Nephron progenitor cell (in vitro differentiated cells): ENCODE measurements at places on chromosomes 1 and 21.

DNA sequence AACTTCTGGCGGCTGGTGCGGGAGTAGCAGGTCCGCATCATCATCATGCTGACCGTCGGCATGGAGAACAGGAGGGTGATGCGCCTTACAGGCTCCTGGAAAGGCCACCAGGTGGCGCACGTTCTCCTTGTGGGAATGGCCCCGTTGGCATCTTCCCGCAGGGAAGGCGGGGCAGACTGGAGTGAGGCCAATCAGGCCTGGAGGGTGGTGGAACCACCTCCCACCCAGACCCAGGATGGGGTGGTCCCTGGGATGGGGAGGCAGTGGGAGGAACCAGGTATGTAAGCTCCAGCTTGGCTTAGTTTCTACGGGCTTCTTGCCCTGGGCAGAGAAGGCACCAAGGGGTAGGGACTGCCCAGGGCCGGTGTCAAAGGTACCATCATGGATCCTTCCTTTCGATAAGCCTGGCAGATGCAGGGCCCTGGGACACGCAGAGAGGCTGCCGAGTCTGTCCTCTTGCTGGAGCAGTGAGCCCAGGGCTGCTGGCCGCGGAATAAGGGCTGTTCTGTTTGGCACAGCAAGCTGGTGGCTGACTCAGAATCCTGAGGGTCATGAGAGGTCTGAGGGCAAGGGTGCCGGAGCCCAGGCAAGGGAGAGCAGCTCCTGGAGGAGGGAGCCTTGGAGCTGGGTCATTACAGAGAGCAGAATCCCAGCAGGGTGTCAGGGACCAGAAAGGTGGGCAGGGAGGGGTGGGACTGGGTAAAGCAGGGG lies 8.7 kb upstream of the LGR6 start:
- DNase-seq = peak; percentile 96

DNA sequence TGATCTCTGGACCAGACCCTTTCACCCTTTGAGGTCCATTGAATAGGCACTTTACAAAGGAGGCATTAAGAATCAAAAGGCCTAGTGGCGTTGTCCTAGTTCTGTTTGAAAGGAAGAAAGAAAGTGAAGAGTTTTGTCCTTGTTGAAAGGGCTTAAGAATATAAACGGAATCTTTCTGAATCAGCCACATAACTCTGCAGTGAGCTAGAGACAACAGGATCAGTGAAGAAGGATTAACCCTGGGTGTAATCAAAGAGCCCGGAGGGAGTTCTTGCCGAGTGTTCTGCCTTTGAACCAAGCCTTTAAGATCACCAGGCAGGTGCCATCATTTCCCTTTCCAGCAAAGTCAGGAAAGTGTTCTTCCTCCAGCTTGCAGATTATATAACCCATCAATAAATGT lies 54.8 kb upstream of the CNTN2 start:
- DNase-seq = no peak

DNA sequence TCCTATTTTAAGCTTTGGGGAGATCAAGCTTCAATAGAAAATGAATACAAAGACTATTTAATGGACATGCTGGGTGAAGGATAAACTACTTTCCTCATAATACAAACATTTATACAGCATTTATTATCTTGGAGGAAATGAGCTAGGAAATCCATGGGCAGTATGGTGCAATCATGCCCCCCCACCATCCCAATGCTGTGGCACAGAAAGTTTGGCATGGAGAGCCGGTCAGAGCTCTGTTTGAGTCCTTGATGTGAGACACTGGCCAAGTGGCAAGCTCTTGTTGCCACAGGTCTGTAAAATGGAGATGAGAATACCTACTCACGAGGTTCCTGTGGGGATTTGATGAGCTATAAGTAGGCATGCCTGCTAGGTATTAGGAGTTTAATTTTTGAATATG lies 120.6 kb downstream of the MAB21L3 start:
- DNase-seq = no peak

DNA sequence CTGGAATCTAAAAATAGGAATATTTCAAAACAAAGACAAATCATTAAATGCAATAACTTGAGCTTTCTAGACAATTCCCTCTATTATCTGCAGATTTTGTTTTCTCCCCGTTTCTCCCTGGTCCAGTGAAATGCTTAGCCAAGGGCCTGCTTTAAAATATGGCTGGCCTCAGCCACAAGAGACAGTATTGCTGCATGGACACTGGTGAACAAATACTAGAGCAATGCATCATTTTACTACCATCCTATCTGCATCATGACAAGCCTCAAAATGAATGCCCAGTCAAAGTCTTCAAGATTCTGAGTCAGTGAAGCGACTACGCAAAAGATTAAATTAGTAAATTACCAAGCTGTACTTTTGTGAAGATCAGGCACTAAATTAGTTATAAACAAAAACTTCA lies 80.5 kb downstream of the ENAH start:
- DNase-seq = no peak

DNA sequence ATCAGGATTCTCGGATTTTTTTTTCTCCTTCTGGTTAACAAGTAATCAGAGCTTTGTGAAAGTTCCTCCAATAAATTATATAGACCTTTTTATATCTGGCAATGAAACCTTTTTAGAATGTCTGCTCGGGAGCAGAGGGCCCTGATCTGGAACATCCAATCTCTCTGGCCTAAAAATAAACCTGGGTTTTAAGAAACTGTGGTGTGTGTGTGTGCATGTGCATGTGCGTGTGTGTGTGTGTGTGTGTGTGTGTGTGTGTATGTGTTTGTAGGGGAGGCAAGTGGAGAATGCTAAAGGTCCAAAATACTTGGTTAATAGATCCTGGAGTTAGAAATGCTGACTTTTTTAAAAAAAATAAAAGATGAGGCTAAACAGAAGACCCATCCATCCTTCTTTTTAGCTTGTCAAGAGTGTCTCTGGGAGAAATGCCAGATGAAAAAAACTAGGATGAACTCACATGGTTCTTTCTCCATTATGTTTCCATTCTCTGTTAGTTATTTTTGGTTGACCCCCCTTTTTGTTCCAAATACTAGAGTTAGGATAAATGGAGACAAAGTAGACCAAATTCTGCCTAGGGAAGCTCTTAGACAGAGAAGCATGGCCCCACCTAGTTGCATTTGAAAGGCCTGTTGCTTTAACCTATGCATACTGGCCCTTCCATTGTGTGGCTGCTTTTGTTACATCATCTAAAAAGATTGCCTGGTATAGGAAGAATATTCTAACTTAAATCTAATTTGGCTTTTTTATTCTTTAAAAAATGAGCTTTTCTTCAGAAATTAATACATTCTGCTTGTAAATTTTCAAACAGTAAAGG lies 175.9 kb downstream of the PAPPA2 start:
- no peak for DNase-seq

DNA sequence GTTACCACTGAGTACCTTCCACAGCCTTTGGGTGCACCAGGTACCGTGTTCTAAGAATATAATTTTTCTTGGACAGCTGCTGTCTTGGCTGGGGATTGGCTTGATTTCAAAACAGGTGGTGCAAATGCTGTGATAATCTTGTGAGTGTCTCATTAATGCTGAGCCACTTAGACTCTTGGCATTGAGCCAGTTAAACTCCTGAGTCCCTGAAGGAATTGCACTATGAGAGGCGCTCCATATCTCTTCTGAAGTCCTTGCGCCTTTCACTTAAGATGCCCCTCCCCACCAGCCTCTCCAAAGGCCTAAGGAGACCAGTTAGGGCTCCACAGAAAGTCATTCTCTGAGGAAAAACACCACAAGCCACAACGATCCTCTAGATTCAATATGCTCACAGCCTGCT lies 51.0 kb downstream of the BACH1 start:
- no peak for DNase-seq

DNA sequence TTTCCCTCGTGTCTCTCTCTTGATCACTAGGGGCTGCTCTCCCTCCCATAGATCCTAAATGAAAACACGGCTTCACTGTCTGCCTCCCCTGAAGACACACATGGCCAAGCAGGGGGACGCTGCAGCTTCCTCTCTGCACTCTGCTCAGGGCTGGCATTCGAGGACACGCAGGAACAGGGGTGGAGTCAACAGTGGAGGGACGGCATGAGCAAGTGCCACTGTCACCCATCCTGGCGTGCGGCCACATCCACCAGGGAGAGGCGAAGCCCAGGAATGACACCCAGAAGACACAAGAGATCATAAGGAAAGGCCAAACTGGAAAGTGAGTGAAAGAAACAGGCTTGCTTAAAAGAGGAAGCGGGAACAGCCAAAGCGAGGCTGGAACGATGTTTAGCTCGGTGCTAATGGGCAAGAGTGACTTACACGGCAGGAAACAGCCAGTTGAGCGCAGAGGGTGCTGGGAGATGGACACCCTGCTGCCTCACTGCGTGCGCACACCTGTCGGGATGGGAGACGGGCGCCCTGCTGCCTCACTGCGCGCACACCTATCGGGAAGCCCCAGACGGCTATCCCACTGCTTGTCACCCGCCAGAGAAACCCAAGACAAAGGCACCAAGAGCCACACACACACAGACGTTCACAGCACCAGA lies 13.6 kb upstream of the C1QTNF12 start:
- DNase-seq = no peak

GRCh38 chr21:32411350-32412161 lies 950 bp upstream of the EVA1C start:
- DNase-seq = peak; percentile 41

DNA sequence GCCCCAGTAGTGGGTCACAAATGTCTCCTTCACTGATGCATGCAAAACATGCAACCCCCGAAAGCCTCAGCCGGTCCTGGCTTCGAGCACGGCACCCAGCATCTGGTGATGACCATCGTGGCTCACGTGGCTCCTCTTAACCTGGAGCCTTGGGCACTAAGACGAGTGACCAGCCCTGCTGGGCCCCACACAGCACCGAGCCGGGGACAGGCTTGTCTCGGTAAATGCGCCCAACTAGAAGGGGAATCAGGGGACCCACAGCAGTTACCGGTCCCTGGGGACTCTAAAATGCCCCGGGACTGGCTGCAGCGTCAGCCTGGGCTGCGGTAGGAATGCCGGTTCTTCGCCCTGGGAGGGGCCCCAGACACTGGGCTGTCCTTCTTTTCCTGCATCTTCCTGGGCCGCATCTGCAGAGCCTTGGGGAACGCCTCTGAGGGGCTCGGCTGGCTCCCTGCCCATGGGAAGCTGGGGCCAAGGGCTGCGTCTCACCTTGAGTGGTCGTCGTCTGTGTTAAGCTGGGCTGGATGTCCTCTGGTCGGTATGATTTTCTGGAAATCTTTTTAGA lies 13.1 kb upstream of the TTC34 start:
- DNase-seq = no peak

DNA sequence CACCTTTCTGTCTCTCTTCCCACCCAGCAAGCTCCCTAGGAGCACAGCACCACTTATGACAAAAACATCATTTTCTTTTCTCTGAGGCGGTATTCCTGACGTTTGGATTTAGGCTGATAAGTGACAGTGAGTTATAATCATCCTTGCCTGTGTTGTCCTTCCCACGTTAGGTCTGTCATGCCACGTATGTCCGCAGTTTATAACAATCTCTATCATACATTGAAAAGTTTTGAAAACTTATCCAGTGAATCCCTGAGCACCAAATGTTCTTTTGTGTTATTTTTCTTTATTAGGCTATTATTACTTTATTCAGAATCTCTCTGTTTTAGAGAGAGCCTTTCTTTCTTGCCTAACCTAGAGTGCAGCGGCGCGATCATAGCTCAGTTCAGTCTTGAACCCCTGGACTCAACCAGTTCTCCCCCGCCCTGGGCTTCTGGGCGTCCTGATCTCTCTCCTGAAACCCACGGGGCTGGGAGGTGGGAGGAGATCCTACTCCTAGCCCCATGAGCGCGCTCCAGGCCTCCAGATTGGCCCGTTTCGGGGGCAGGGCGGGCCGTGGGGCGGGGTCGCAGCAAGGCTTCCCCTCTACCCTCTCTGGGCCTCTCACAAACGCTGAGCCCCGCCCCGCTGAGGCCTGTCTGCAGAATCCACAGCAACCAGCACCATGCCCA lies at the start of gene GSTM2:
GSTM2 (plus strand) TSS at position 606 of the 671 bp plus-strand sequence; CDS start at position 665, 59 bp downstream.
- peak; percentile 96 for DNase-seq

GRCh38 chr1:167722152-167722869 lies 529 bp downstream of the MPZL1 start:
- DNase-seq = peak; percentile 72

DNA sequence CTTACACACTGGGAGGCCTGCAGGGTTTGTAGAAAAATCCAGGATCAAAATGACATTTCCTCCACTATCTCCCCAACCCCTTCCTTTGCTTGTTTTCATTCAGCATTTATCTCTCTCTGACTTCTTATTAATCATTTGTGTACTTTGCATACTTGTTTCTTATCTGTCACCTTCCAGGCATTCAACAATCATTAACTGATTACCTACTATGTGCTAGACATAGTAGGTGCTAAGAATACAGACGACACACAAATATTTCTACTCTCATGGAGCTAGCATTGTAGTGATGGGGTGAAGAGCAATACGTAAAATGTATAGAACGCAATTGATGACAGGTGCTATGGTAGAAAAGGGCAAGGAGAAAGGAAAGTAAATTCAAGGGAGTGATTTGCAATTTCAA lies 20.9 kb downstream of the TRABD2B start:
- no peak for DNase-seq

DNA sequence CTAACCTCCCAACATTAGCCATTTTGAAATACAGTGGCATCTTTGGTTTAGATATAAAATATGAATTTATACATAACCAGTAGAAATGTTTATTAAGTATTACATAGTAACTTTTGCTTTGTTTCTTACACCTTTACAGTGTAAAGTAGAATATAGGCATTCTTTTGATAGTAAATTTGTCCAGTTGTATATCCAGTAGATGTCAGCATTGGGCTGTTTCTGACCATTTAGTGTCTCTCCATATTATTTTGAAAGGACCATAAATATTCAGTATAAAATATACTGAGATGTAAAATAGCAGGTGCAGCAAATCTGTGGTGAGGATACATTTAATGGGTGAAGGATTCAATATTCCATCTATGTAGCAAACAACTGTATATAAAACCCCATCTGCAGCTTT lies 115.8 kb upstream of the ZRANB2 start:
- DNase-seq = no peak

DNA sequence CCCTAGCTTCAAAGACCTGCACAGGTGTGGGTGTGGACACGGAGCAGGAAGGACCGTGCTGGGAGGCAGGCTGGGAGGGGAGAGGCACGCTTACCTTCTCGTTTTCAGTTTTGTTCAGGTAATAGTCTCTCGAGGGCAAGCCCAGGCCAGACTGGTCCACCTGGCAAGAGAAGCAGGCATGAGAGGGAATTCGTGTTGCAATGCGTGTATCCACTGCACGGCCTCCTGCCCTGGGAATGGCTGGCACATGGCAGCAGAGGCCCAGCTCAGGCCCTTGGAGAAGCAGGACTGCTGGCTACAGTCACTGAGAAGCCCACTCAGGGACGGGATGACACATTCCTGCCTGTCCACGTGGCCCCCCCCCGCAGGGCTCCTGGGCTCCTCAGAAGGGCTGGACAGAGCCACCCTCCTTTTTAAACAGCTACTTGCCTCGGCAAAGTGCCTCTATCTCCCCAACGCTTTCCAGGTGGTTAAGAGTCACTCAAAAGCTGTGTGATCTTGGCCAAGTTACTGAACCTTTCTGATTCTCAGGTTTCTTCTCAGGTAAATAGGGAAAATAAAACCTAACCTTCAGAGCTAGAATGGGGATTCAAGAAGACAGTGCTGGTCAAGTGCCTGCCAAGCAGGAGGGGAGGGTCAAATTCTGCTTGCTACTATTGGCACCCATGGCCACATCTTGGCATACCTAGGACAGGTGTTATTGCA lies 32.7 kb downstream of the ECE1 start:
- DNase-seq = no peak

GRCh38 chr21:32094804-32095203 lies 184.0 kb downstream of the MIS18A start:
- DNase-seq = no peak
